ENCODE measurements at places on chromosomes 4 and X. TPM values are rescaled to one million over a fixed set of nuclear protein-coding genes. Genes with fewer than 3 reads are reported as not detected.

DNA sequence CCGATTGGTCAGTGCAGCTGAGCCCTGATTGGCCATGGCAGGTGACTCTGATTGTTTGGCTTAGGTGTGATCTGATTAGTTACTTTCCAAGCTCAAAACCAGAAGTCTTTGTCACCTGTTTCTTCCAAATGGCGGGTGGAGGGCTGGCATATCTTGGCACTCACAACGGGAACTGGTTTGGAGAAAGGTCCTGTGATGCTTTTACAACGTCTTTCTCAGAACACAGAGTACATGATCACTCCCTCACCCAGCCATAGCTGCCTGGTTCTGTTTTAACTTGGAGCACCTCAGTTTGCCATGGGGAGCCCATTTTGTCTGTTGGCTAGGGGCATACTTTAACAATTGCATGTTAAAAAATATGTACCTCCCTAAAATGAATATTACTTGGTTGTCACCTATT, 13.0 kb upstream of the XK start:
- H3K4me1 ChIP-seq = no peaks in the 10 kb centered on the region
- no peak overlapping the region for H3K4me3 ChIP-seq
- no peak overlapping the region for H3K27ac ChIP-seq
- H3K27me3 ChIP-seq = no peaks in the 10 kb centered on the region
- H3K36me3 ChIP-seq = no peaks in the 10 kb centered on the region

GRCh38 chr4:27082776-27083175, 222.1 kb downstream of the STIM2 start:
- no peak for DNase-seq
- H3K4me3 ChIP-seq = no peak overlapping the region
- peaks cover 7% of the 10 kb centered on the region for H3K4me1 ChIP-seq
- no peaks in the 10 kb centered on the region for H3K36me3 ChIP-seq
- peaks cover 43% of the 10 kb centered on the region for H3K27me3 ChIP-seq
- no peak overlapping the region for H3K27ac ChIP-seq

SPATA4 gene
- total RNA-seq = not detected

DNA sequence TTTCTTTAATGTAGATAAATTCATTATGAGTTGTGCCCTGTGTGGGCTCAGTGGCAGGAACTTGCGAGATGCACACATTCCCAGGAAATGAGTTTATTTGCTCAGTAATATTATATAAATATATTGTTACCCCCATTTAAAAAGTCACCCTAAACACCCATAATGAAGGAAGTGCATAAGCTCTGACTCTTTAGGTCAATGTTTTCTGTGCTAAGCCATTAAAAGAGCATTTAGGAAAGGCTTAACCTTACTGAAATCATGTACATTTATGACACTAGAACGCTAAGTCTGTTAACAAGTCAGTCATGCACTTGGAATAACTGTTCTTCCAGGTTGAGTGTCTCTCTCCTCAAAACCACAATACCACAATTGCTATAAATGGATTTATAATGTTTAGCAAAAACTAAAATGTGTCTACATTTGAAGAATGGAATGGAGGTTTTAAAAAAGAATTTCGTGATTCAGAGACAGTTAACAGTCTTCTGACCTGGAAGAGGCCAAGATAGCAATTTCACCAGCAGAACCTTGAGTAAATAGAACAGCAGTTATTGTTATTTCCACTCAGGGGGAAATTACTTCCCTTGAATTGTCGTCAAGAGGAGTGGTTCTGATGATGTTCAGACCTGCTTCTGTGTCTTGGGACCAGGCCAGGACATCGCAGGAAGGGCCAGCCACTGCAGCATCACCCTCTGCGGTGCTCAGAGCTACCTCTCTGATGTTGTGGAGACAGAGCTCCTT, 91.1 kb upstream of the VEGFC start:
- H3K4me3 ChIP-seq = no peak overlapping the region
- DNase-seq = no peak
- no peak overlapping the region for H3K27ac ChIP-seq
- H3K4me1 ChIP-seq = no peaks in the 10 kb centered on the region
- no peaks in the 10 kb centered on the region for H3K36me3 ChIP-seq

TAPT1 gene
- total RNA-seq = 48.6 TPM

NLGN3 gene
- 0.60 TPM for total RNA-seq

FAM149A gene
- total RNA-seq = 0.36 TPM

DNA sequence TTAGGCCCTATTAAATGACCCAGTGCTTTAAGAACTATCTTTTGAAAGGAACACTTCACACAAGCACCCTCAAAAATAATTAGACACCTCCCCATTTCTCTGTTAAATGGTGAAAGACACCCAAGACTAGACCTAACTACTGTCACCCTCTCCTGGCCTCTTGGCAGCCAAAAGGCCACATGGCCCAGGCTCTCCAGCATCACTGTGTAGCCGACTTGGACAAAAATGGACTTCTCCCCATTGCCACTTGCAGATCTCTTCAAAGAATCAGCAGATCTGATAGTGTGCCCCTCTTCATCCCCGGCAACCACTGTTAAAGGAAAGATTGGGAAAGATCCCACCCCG, 2.0 kb downstream of the MID1IP1 start:
- no peak for DNase-seq
- H3K27ac ChIP-seq = peak overlapping the region; percentile 97
- peaks cover 52% of the 10 kb centered on the region for H3K36me3 ChIP-seq
- no peaks in the 10 kb centered on the region for H3K27me3 ChIP-seq
- peaks cover 13% of the 10 kb centered on the region for H3K4me1 ChIP-seq
- peak overlapping the region; percentile 87 for H3K4me3 ChIP-seq

KIAA1210 gene
- total RNA-seq = not detected

GRCh38 chrX:48514126-48514806, 5.5 kb downstream of the PORCN start:
- no peaks in the 10 kb centered on the region for H3K36me3 ChIP-seq
- no peak for DNase-seq

- no peaks in the 10 kb centered on the region for H3K36me3 ChIP-seq
- no peak for DNase-seq
- H3K27ac ChIP-seq = no peak overlapping the region
- H3K4me1 ChIP-seq = peaks cover 35% of the 10 kb centered on the region
- H3K4me3 ChIP-seq = no peak overlapping the region
- H3K27me3 ChIP-seq = peaks cover 13% of the 10 kb centered on the region
These were observed 67.6 kb upstream of the HGFAC start for GRCh38 chr4:3374011-3374645.

GRCh38 chr4:183959319-183960045, 54.4 kb downstream of the STOX2 start:
- no peaks in the 10 kb centered on the region for H3K36me3 ChIP-seq
- no peak overlapping the region for H3K27ac ChIP-seq
- no peaks in the 10 kb centered on the region for H3K4me1 ChIP-seq
- DNase-seq = no peak
- H3K27me3 ChIP-seq = peaks cover 7% of the 10 kb centered on the region

DNA sequence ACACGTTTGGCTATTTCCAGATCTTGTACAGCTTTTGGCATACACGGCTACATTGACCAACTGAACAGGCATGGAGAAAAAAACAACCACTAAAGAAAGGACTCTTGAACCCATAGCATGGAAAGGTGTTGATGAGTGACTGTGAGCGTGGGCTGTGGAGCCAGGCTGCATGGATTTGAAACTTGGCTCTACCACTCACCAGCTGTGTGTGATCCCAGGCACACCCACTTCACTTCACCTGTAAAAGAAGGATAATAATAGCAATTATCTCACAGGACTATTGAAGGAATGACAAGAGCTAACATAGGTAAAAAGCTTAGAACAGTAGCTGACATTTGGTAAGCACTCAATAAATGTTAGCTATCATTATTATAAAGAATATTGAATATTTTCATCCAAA, 301.7 kb upstream of the CPEB2 start:
- no peak overlapping the region for H3K4me3 ChIP-seq
- H3K4me1 ChIP-seq = peaks cover 8% of the 10 kb centered on the region
- DNase-seq = no peak
- peaks cover 12% of the 10 kb centered on the region for H3K27me3 ChIP-seq

TMSB15B gene
- total RNA-seq = 7.2 TPM

SFRP2 gene
- total RNA-seq = not detected

GRCh38 chrX:130085551-130086446, 24.5 kb downstream of the ELF4 start:
- peak overlapping the region; percentile 59 for H3K4me3 ChIP-seq
- peak; percentile 32 for DNase-seq
- H3K36me3 ChIP-seq = peaks cover 1% of the 10 kb centered on the region
- no peaks in the 10 kb centered on the region for H3K27me3 ChIP-seq
- peak overlapping the region; percentile 89 for H3K27ac ChIP-seq
- H3K4me1 ChIP-seq = peaks cover 76% of the 10 kb centered on the region

CC2D2A gene
- not detected for total RNA-seq

GRCh38 chr4:87219632-87220093, 755 bp downstream of the KLHL8 start:
- H3K4me3 ChIP-seq = peak overlapping the region; percentile 84
- peak; percentile 67 for DNase-seq
- peak overlapping the region; percentile 82 for H3K27ac ChIP-seq
- H3K36me3 ChIP-seq = no peaks in the 10 kb centered on the region
- H3K4me1 ChIP-seq = peaks cover 16% of the 10 kb centered on the region
- no peaks in the 10 kb centered on the region for H3K27me3 ChIP-seq

SSX4 gene
- not detected for total RNA-seq

- peaks cover 9% of the 10 kb centered on the region for H3K4me1 ChIP-seq
- no peaks in the 10 kb centered on the region for H3K36me3 ChIP-seq
- H3K4me3 ChIP-seq = no peak overlapping the region
- no peak for DNase-seq
These were observed 20.4 kb upstream of the SH3KBP1 start for GRCh38 chrX:19907794-19908193.

- no peaks in the 10 kb centered on the region for H3K4me1 ChIP-seq
- no peak for DNase-seq
- no peaks in the 10 kb centered on the region for H3K27me3 ChIP-seq
- H3K4me3 ChIP-seq = no peak overlapping the region
- H3K36me3 ChIP-seq = no peaks in the 10 kb centered on the region
These were observed 106.8 kb upstream of the MAGEA10 start for GRCh38 chrX:152245213-152245612.

- H3K4me3 ChIP-seq = no peak overlapping the region
- DNase-seq = no peak
These were observed 56.2 kb upstream of the MAPK10 start for GRCh38 chr4:86416081-86416480.

ARMCX1 gene
- total RNA-seq = 2.6 TPM

ADH7 gene
- not detected for total RNA-seq

- H3K27ac ChIP-seq = no peak overlapping the region
- H3K4me1 ChIP-seq = no peaks in the 10 kb centered on the region
- H3K27me3 ChIP-seq = no peaks in the 10 kb centered on the region
- no peak for DNase-seq
- peaks cover 7% of the 10 kb centered on the region for H3K36me3 ChIP-seq
These were observed 86.7 kb downstream of the PTTG2 start for GRCh38 chr4:38046727-38047489.

NR0B1 gene
- not detected for total RNA-seq

GDPD2 gene
- total RNA-seq = not detected

MSANTD1 gene
- 0.49 TPM for total RNA-seq

CENPVL2 gene
- not detected for total RNA-seq

GPR143 gene
- not detected for total RNA-seq

- peak; percentile 72 for DNase-seq
- peaks cover 31% of the 10 kb centered on the region for H3K36me3 ChIP-seq
- peak overlapping the region; percentile 100 for H3K27ac ChIP-seq
- no peaks in the 10 kb centered on the region for H3K27me3 ChIP-seq
These were observed 441.9 kb downstream of the INPP4B start for GRCh38 chr4:142404191-142404611.

DNA sequence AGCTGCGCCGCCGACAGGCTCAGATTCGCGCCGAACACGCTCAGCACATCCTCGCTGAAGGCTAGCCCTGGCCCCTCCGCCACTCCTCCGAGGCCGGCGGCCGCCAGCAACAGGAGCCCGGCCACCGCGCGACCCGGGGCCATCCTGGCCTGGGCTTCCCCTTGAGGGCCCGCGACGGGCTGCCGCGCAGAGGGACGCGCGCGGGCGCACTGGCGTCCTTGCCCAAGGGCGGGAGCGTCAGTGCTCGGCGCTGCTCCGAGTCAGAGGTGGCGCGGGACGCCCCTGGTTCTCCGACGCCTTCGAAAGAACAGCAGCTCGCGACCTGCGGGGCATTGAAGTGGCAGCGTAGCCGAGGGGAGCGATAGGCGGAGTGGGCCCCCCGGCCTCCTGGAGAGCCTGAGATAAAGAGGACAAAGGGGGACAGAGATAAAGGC, 745 bp downstream of the SLC39A8 start:
- H3K27ac ChIP-seq = peak overlapping the region; percentile 93
- peaks cover 39% of the 10 kb centered on the region for H3K4me1 ChIP-seq
- no peaks in the 10 kb centered on the region for H3K27me3 ChIP-seq
- peak overlapping the region; percentile 83 for H3K4me3 ChIP-seq

DNA sequence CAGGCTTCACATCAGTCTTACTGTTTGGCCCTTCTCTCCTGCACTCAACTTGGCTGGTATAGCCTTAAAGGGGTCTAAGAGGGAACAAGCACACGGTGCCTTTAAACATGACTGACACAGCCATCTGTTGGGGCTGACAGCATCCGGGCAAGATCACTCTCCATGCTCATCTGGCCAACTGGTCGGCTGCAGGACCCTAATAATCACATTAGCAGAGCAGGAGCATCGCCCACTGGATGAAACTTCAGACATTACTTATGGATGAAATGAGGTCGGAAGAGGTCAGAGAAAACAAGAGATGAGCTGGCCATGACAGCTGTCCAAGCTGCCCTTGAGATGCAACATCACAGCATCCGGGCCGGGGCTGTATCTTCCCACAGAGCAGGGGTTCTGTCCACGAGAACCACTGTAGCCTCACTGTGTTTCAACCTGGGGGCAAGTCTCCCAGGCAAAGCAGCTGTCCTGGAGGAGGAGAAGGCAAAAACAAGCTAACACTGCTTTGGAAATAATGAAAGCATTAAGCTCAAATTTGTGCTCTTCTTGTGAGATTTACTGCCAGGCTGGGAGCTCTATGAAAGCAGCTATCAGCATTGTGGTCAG, 94.4 kb upstream of the TTC29 start:
- no peaks in the 10 kb centered on the region for H3K4me1 ChIP-seq
- no peaks in the 10 kb centered on the region for H3K36me3 ChIP-seq
- peak overlapping the region; percentile 26 for H3K27ac ChIP-seq

DNA sequence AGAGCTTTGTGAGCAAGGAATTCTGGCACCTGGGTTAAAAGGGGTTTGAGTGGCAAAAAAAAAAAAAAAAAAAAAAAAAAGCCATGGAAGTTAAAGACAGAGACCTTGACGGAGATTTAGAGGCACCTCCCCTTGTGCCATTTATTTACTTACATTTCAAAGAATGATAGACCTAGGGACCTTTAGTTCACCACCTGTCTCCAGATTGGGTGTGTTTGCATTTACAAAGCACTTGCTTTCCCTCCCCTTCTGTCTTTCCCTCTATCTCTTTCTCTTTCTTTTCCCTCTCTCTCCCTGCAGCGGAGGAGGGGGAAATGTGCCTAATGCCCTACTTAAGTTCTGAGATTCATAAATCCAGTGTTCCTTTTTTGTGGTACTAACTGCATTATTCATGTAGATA, 116.0 kb downstream of the IQCM start:
- H3K27ac ChIP-seq = no peak overlapping the region
- no peak for DNase-seq
- no peaks in the 10 kb centered on the region for H3K27me3 ChIP-seq
- H3K4me1 ChIP-seq = no peaks in the 10 kb centered on the region
- H3K4me3 ChIP-seq = no peak overlapping the region
